Stimulated activated CD8-positive, alpha-beta memory T cell treated with anti-CD3 and anti-CD28 coated beads, Interleukin-15, amount 100 ng/mL, for 24 hours (primary cell): ENCODE measurements at places on chromosomes 2 and 18.

DNA sequence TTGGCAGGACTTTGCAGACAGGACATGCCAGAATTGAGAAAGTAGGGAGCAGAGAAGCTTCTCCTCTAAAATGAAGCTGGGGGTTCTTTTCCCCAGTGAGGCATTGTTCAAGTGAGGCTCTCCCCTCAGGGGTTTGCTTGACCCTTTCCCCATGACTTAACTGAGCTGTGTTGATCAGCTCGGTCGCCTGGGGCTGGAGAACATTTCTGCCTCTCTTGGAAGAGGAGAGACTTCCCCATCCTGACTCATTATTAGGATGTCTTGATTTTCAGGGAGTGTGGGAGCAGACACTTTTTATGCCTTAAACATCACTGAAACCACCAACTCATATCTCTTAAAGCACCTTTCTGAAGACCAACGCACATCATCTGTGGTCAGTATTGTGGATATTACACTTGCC lies 27.9 kb upstream of the GLI2 start:
- no peak for DNase-seq

DNA sequence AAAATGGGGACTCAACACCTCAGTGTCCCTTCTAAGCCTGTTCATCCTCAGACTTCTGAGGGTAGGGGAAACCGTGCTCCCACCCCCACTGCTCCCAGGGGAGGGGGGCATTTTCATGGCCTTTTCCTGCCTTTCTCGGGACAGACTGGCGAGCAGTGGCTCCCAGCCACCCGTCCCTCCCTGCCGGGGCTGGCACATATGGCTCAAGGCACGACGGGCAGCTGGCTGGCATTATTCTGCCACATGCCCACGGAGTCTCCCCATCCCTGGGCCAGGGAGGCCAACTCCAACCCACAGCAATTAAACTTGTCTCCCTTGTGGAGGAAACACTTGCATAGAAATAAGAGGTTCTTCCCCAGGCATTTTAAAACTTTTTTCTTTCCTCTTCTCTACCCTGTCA lies 148.5 kb upstream of the CBLN2 start:
- no peak for DNase-seq

DNA sequence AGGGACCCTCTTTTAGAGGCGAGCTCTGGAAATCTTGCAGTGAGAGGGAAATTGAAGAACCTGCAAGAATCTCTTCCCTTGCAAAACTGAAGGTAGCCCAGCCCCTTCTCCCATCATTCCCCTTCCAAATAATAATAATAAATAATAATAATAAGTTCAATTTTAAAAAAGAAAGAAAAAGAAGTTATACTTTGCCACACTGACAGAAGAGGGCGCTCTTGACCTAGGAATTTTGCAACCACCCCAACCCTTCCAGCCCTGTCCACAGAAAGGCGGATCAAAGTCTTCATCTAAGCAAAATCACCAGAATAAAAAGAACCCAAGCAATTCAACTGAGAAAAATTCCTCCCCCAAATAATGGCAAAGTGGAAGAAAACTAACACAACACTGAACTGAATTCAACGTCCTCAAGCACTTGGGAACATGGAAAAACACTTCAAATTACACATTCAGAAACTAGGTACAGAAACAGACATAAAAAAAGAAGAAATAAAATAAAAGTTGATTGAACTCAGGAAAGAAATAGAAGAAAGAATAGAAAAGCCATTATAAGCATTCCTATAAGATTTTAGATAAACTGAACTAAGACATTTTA lies 98.9 kb upstream of the GLS start:
- DNase-seq, result no peak

GRCh38 chr2:111116011-111116746 lies 4.5 kb upstream of the BCL2L11 start:
- DNase-seq, result no peak

DNA sequence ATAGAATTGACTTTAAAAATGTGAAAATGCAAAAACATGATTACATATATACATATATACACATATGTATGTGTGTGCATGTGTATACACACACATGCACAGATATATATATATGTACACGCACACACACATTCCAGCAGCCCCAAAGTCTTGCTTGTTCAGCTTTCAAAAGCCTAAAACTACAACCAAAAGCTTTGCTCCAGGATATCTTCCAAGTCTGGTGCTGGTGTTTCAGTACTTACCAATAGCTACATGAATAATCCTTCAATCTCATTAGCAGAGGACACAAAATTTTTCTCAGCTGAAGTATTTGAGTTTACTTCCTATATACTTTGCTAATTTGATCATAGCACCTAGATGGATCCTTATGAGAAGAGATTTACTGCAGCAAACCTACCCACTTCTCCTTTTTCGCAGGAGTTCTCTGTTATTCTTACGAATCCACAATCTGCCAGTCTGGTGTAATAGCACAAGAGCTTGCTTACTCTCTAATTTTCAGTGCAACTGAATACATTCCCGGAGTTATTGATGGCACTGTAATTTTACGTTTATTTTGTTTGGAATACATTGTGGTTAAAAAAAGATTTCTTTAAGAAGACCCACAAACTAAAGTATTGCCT lies 553.3 kb downstream of the ARHGAP15 start:
- DNase-seq, result no peak

GRCh38 chr18:63570721-63571120 lies 16.4 kb upstream of the SERPINB13 start:
- no peak for DNase-seq

- no peak for DNase-seq
Observed at GRCh38 chr2:45713136-45713535, 61.7 kb downstream of the PRKCE start.
